ENCODE measurements at places on chromosomes 7 and 10.

DNA sequence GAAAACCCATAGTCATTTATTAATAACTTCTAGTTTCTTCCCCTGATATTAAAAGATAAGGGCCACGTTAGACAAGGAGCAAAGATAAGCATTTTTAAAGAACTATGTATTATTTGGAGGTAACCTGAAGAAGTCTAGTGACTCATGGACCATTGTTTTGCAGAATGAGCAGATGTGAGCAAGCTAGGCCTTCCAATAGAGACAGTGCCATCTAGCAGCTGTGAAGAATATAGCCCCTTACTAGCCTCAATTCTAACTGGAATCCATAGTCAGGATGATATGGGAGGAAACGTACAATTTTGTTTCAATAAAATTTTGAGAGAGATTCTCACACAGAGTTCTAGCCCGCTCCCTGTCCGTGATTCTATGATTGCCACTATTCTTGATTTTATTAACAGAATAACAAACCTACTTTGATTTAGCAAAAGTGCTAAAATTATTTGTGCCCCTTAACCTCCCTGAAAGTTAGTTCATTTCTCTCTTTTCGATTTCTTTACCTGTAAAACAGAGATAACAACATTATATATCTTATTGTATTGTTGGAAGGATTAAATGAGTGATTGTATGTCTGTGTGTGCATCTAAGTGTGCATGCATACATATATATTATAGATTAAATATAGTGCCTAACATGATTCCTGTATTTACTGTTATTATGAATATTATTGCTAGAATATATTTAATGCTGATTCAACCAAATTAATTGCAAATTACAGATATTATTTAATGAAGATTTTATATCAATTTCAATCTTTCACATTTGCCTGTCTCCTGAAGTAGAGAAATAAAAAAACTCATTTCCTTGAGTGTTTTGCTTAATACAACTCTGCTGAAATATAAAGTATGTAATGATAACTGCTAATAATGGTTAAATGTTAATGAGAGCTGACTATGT is 22.7 kb downstream of the FAM237B start:
- DNase-seq = peak; percentile 44

- DNase-seq = peak; percentile 62
These were observed 97.7 kb downstream of the SH3PXD2A start for GRCh38 chr10:103757531-103758293.

DNA sequence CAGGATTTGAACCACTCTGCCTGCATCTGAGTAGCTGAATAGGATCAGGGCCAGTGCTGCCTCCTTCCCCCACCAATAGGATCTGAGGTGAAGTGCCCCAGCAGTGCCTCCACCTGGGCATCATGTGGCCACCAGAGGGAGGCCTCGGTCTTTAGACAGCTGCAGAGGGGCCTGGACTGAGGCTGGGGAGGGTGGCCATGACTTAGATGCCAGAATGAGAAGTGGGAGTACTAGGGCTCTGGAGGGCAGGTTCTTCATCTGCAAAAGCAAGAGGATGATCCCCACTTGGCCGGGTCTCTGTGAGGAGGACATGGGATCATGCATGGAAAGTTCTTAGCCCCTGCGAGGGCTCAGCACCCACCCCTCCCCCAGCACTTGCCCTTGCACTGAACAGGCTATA is 56.9 kb downstream of the NEUROG3 start:
- DNase-seq = no peak

GRCh38 chr10:86687750-86688149 is 19.4 kb downstream of the LDB3 start:
- DNase-seq = peak; percentile 51

- no peak for DNase-seq
These were observed 107.5 kb downstream of the TNS3 start for GRCh38 chr7:47474211-47474936.

GRCh38 chr7:24968165-24968564 is 11.8 kb downstream of the OSBPL3 start:
- DNase-seq = no peak

DNA sequence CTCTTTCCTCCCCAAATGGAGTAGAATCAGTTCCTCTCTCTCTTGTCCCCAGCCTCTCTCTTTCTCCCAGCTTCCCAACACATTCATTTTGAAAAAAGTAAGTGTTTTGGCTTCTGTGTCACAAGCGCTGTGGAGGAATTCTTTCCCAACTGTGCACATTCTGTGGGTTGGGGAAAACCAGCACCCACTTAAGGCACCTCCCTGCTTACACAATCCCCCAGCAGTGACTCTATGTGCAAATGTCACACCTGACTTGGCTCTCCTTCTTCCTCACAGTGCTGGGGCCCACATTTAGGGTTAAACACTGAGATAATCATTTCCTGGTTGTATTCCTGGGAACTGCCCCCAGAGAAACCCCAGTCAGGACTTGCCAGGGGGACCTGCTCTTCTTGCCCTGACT is 358.1 kb upstream of the ZNF32 start:
- DNase-seq = no peak

DNA sequence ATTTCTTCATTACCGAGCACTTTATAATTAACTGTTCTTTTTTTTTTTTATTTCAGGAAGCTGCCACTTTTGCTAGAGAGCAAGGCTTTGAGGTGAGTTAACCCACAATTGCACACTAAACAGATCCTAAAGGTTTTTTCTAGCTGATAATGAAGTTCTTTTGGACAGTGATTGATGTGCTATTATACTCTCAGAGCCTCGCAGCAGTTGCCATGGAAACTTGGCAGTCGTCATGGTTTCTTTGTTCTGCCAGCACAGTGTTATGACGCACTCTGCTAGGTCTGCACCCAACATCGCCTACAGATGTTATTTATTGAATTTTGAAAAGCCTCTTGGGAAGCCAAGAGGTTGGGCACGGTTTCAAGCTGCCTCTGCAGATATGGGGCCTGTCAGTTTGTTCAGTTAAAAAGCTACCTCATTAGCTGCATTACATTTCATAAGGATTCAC is 237.2 kb upstream of the KAT6B start:
- peak; percentile 98 for DNase-seq

DNA sequence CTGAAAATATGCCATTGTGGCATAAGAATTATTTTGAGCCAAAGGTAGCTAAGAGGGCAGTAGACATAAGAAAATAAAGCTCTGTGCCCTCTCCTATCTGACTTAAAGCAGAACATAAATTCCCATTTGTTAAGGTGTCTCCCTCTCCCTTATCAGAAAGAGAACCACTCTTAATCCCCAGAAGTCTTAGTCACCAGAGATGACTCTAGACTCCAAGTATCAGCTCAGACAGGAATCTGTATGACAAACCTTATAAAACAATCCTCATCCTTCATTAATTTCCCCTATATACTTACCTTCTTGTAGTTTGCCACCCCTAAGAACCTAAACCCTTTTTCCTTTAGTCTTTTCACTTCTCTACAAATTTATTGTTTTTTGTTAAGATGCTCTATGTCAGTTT is 21.8 kb upstream of the PIP4K2A start:
- DNase-seq = no peak

Data from AG09309 (cell line).